ENCODE measurements at places on chromosomes 2 and 18. TPM values are rescaled to one million over a fixed set of nuclear protein-coding genes. Genes with fewer than 3 reads are reported as not detected.

DNA sequence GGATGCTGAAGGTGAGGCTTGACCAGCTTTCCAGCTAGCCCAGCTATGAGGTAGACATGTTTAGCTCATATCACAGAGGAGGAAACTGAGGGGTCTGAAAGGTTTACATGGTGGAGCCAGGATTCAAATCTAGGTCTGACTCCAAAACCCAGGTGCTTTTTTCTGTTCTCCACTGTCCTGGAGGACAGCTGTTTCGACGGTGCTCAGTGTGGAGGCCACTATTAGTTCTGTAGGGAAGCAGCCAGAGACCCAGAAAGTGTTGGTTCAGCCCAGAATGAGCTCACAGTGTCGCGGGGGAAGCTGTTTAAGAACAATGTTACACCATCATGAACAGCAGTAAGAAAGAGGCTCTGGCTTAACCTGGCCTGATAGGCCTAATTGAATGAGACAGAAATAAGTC is 11.1 kb downstream of the PROC start:
- no peak for DNase-seq

DNA sequence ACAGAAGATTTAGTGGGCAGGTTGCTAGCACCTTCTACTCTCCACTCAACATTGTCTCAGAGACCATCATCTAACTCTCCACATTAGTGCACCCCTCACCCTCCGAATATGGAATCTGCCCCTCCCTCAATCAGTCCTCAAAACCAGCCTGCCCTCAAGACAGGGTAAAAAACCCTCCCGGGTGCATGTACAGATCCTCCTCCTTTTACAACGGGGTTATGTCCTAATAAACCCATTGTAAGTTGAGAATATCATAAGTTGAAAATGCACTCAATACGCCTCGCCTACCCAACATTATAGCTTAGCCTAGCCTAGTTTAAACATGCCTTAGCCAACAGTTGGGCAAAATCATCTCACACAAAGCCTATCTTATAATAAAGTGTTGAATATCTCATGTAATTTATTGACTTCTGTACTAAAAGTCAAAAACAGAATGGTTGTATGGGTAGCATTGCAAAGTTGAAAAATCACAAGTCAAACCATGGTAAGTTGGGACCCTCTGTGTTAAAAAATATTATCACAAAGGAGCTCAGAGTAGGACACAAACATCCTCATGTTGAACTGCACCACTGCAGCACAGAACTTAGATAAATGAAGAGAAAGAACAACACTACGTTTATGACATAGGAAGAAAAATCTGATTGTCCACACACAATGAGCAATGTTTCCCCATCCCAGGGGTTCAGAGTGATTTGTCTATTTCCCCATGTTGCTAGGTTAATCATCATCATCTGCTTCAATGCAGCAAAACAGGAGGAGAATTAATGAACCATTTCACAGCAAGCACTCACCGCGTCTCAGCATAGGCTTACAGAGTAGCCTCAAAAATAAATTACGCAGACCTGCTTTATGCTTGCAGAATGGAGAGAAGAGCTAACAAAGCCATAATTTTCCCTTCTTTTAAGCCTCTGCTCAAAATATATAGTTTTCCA is 184.1 kb upstream of the ARL4C start:
- DNase-seq: no peak

DNA sequence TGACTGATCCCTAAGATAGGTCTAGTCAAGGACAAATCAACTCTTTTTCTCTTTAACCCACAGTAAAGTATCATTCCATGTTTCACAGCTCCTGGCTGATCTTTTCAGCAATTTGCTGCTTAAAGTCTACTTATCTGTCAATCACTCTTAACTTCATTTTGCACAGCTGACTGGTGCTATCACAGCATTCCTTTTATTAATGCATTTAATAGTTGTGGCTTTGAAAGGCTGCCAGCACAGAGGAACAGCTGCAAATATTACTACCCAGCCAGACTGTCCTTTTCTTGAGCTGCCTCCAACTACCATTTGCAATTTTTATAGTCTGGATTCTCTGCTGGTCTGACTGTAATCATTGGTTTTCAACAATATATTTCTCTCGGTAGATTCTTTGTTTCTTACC is 303.5 kb downstream of the STK39 start:
- DNase-seq: no peak

DNA sequence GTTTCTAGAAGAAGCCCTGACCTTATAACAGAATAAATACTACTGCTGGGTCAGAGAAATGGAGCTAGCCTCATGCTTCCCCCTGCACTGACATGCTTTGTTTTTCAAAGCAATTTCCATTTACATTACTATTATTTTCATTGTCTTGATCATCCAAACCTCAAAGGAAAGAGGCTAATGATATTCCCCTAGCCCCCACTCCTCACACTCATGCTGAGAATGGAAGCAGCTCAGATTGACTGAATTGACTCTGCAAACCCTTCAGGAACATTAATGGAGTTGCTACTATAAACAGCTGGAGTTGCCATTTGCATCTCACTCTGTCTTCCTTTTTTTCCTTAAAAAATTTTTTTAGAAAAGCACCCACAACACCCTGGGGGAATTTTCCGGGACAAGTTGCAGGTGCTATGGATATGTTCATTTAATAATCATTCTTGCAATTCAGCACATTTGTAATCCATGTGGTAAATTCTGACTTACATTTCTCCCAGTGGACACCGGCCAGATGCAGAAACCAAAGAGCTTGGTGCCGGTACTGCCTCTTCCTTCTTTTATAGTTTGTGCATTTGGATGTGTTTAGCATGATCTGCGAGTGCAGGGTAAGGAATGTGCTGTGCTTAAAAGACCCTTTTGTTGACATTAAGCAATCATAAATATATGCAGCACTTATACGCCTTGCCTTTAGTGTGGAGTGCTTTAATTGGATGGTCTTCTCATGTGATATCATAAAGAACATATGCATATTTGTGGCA is 103.3 kb upstream of the OSR1 start:
- no peak for DNase-seq

DNA sequence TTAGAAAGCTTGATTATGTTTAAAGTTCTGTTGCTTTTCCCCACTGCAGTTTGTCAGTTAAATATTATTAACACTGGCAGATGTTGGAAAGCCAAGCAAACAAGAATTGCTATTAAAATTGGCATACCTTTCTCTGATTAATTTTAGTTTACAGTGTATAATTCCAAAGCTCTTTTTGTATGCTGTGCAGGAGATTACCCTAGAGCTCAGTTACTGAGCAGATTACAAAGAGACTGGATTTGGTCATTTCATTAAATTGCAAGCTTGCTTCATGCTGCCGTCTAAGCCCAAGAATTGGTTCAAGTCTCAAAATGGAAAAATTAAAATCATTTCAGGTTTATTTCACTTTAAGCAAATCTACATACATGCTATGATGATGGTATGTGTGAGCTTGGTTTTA is 2.3 kb downstream of the ASAP2 start:
- DNase-seq: no peak

DNA sequence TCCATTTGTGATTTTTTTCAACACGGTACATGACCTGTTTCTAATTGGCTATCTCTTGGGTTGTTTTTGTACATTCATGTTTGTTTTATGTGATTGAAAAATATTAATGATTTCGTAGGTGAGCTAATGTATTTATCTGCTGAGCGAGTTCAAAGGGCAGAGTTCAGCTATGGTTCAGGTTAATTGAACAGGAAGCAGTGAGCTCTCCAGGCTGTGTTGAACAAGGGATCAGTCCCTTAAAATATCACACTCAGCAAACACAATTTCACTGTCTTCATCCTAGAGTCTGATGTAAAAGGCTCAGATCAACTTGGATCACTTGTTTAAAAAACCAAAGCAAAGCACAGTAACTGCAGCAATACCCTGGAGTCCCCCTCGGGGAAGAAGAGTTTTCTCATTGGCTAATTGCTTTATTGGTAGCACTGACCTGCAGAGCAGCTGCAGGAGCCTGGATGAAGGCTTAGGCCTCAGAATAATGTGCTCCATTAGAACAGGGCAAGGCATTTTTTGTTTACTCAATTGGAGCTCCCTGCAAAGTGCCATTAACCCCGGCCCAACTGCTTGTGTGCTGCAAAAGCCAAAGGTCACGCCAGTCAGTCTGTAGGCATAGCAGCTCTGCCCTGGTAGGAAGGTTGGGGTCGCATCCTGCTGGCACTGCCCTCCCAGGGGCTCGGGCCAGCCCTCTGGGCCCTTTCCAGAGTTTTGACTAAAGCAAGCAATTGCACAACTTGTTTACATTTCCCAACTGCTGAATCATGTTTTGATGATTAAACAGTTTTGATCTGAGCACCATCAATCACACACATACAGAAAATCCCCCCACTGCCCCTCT is 10.5 kb downstream of the ONECUT2 start:
- no peak for DNase-seq

The PPP1R1C gene
- 5.5 TPM for total RNA-seq

- no peak for DNase-seq
Observed at GRCh38 chr18:7002107-7002506, 115.5 kb downstream of the LAMA1 start.

The ACMSD gene
- total RNA-seq: not detected

The MSTN gene
- total RNA-seq: 0.12 TPM

DNA sequence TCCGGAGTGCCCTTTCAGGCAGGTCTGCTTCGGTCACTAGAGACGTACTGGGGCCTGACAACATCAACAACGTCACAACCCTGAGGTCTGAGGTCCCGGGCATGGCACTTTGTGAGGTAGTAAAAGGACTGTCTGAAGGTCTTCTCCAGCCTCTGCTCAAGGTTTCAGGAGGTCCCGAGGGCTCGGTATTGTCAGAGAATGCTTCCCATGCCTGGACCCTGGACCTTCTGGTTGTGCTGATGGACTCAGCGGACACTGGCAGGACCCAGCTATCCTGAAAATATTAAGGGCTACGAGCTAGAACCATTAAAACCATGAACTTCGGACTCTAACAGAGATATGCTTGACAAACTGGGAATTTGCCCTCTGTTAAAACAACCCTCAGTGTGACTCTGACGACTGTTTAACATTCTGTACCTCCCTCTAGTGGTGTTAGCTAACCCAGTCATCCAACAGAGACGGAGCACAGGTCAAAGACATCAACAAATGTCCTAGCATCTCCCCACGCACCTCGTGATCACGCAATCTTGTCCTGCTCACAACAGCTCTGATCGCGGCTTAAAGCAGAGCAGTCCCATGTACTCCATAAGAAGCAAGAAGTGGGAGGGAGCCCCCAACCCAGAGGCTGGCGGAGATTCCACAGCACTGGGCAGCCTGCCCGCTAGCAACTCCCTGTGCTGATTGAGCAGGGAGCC is 96.5 kb downstream of the CCDC93 start:
- no peak for DNase-seq

DNA sequence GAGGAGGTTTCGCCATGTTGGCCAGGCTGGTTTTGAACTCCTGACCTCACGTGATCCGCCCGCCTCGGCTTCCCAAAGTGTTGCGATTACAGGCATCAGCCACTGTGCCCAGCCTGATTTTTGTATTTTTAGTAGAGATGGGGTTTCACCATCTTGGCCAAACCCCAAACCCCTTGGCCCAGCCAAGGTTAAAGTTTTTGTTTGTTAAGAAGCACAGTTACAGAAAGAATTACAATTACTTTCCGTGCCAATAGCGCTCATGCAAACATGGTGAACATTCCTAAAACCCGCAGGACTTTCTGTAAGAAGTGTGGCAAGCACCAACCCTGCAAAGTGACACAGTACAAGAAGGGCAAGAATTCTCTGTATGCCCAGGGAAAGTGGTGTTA is 26.1 kb downstream of the ITSN2 start:
- DNase-seq: no peak

The CHRND gene
- total RNA-seq: 0.35 TPM
